ENCODE measurements at places on chromosomes 2 and 18. TPM values are rescaled to one million over a fixed set of nuclear protein-coding genes. Genes with fewer than 3 reads are reported as not detected.

DNA sequence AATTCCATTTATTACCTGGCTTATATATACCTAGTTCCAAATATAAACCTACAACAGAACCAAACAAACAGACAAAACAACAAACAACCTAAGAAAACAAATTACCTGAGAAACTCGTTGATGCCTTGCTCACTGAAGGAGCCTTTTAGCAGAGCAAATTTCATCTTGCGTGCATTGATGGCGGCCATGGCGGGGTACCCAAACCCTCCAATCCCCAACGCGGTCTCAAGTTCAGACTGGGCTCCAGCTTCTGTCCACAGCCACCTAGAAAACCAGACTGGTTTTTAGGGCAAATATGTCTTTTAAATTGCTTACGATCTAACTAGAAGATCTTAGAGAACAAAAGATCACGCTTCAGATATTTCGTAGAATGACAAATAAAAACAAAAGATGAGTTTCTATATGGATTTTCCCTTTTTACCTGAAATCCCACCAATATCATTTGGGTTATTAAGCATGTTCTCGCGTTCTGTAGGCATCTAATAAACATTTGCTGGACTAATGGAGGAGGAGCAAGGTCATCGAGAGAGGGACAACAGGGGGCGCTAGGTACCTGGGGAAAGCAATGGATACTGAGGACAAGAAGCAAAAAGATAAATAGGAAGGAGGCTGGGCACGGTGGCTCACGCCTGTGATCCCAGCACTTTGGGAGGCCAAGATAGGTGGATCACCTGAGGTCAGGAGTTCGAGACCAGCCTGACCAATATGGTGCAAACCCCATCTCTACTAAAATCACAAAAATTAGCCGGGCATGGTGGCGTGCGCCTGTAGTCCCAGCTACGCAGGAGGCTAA lies 25.2 kb downstream of the PDIA6 start:
- peaks cover 45% of the 10 kb centered on the region for H3K36me3 ChIP-seq
- no peaks in the 10 kb centered on the region for H3K27me3 ChIP-seq
- no peak overlapping the region for H3K4me3 ChIP-seq
- peak; percentile 35 for DNase-seq

The SFTPB gene
- total RNA-seq, result not detected

DNA sequence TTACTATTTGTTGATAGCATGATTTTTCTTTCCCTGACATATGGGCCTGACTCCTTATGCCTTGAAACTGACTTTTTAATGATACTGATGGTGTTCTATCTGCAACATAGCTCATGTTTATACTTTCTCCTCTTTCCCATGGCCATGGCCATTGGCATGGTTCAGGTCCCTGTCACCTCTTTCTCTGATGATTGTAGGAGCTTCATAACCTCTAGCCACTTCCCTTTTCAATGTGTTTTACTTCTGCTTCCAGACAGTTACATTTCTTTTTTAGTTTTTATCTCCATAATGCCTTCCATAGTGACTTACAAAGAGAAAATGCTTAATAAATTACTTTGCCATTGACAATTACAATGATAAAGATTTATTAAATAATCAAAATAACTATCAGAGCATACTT lies 177.9 kb upstream of the SETBP1 start:
- no peak overlapping the region for H3K27ac ChIP-seq
- no peaks in the 10 kb centered on the region for H3K27me3 ChIP-seq
- H3K4me3 ChIP-seq, result no peak overlapping the region
- H3K4me1 ChIP-seq, result no peaks in the 10 kb centered on the region

The SULT1C2 gene
- total RNA-seq, result not detected

- no peak for DNase-seq
- H3K4me1 ChIP-seq, result peaks cover 65% of the 10 kb centered on the region
- H3K4me3 ChIP-seq, result peak overlapping the region; percentile 72
- peak overlapping the region; percentile 92 for H3K27ac ChIP-seq
Observed at GRCh38 chr18:48922801-48923730, 27.7 kb downstream of the SMAD7 start.

DNA sequence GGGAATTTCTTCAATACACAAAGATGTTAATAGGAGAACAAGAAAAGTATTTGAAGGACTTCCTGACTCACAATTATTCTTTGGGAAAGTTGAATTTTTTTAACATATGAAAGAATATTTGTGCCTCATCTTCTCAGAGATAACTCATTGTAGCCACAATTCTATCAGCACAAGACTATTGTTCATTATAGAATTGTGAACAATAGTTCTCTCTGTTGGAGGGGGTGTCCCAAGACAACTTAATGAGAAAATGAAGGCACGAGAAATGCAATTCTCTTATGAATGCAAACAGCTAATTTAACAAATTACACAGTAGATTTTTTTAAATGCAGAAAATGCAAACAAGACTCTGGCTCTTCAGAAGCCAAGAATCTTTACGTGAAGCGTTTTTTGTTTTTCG lies 157.0 kb downstream of the BARD1 start:
- H3K4me3 ChIP-seq, result no peak overlapping the region
- no peaks in the 10 kb centered on the region for H3K27me3 ChIP-seq
- peaks cover 1% of the 10 kb centered on the region for H3K36me3 ChIP-seq
- H3K4me1 ChIP-seq, result no peaks in the 10 kb centered on the region
- H3K27ac ChIP-seq, result no peak overlapping the region

The CNDP1 gene
- not detected for total RNA-seq

- no peaks in the 10 kb centered on the region for H3K36me3 ChIP-seq
- no peak for DNase-seq
- H3K27me3 ChIP-seq, result no peaks in the 10 kb centered on the region
- no peaks in the 10 kb centered on the region for H3K4me1 ChIP-seq
- H3K4me3 ChIP-seq, result no peak overlapping the region
Observed at GRCh38 chr18:34632321-34632720, 77.8 kb upstream of the DTNA start.

DNA sequence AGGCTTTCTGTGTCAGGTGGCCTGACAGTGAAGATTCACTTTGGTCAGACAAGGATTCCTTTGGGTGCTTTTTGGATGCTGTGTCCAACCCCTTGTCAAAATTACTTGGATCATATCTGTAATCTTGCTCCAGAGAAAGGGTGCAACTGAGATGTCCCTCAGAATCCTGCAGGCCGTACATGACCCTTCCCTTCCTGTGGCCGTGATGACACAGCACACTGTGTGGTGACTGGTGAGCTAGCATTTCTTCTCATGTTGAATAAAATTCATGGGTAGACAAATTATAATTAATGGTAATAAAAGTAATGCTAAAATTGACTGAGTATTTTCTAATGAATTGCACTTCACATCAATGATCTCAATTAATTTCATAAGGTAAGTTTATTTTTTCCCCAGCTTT lies 356.2 kb downstream of the LPIN1 start:
- no peaks in the 10 kb centered on the region for H3K27me3 ChIP-seq
- H3K4me3 ChIP-seq, result no peak overlapping the region
- no peak overlapping the region for H3K27ac ChIP-seq

The AQP12A gene
- total RNA-seq, result not detected

GRCh38 chr18:6752202-6752860 lies 22.8 kb downstream of the ARHGAP28 start:
- no peak overlapping the region for H3K4me3 ChIP-seq
- H3K27me3 ChIP-seq, result no peaks in the 10 kb centered on the region
- no peak for DNase-seq
- no peak overlapping the region for H3K27ac ChIP-seq

DNA sequence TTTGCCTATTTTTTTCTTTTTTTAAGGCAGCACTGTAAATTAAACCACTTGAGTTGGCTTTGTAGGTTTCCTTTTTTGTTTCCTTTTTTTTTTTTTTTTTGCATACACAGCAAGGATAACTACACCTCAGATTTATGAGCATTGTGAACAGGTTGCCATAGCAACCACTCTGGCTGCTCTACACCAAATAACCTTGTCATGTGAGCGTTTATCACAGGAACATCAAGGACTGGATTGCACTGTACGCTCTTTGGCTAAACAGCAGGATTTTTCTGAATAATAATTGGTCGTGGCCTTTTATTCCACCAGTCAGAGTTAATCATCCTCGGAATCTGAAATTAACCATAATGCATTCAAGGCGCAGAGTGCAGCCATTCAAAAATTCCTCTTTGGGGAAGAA lies 199.1 kb upstream of the SLC14A2 start:
- DNase-seq, result no peak
- H3K27me3 ChIP-seq, result peaks cover 22% of the 10 kb centered on the region
- H3K4me3 ChIP-seq, result no peak overlapping the region
- no peaks in the 10 kb centered on the region for H3K36me3 ChIP-seq
- no peak overlapping the region for H3K27ac ChIP-seq
- peaks cover 9% of the 10 kb centered on the region for H3K4me1 ChIP-seq

GRCh38 chr2:101340141-101340551 lies 31.6 kb upstream of the RNF149 start:
- no peak overlapping the region for H3K4me3 ChIP-seq
- peaks cover 15% of the 10 kb centered on the region for H3K4me1 ChIP-seq
- no peaks in the 10 kb centered on the region for H3K27me3 ChIP-seq
- H3K36me3 ChIP-seq, result no peaks in the 10 kb centered on the region
- DNase-seq, result no peak
- no peak overlapping the region for H3K27ac ChIP-seq

DNA sequence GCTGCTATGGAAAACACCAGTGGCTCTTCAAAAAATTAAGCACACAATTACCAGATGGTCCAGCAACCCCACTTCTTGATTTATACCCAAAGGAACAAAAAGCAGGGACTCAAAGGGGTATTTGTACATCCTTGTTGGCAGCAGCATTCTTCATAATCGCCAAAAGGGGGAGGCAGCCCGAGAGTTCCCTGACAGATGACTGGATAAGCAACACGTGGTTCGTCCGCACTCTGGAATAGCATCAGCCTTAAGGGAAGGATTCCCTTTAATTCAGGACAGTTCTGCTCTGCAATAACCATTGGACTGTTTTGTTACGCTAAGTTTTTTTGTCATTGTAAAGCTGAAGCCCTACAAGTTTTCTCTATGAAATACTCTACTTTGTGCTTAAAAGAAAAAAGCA lies 76.7 kb upstream of the TWIST2 start:
- H3K4me1 ChIP-seq, result no peaks in the 10 kb centered on the region
- no peak overlapping the region for H3K27ac ChIP-seq
- no peak for DNase-seq
- no peaks in the 10 kb centered on the region for H3K36me3 ChIP-seq

The ADAM17 gene
- total RNA-seq, result 30.1 TPM

The NT5C1B gene
- not detected for total RNA-seq

DNA sequence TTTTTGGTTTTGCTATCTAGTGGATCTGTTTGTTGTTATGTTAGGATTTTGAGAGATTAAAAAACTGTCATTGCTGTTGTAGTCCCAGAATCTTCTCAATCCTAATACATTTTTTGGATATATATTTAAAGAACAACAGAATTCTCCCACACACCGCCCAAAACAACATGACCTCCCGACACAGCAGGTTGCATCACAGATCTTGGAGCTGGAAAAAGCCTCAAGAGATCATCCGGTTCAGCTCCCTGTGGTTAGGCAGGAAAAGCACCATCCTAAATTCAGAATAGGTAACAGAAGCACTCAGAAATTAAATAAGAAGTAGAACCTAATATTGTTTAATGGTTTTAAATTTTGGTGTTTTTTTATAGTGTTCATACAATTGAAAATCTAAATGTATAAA lies 251.4 kb upstream of the STON1 start:
- peaks cover 10% of the 10 kb centered on the region for H3K36me3 ChIP-seq
- no peaks in the 10 kb centered on the region for H3K27me3 ChIP-seq
- DNase-seq, result no peak
- no peak overlapping the region for H3K27ac ChIP-seq
- H3K4me3 ChIP-seq, result no peak overlapping the region

DNA sequence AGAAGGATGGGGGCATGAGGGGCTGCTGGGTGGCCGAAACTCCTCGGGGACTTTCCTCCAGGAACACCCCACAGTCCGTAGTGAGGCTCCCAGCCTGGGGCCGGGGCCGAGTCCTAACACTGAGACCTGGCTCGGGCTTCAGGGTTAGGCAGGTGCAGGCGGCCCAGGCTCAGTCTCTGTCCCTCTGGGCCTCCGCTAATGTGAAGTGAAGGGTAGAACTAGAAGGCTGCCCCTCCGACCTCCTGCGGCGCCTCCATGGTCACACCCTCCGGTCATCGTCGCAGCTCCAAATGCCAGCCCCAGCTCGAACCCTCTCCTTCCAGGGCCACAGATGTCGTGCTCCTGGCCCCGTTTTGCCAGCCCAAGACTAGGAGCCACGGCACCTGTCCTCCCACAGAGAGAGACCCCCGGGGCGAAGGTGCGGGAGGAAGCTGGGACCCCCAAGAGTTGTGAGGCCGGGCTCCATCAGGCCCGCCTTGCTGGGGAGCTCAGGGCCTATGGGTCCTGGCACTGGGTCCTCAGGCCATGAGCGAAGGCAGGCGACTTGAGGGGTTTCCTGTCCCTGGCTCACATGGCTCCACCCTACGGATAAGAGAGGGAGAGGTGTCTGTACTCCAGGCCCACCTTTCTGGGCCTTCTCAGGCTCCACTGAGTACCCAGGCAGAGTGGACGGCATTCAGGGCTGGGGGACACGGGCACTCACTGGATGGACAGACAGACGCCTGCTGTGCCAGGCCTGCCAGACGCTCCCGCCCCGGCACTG lies 797 bp downstream of the ANO7 start:
- H3K36me3 ChIP-seq, result no peaks in the 10 kb centered on the region
- H3K27ac ChIP-seq, result no peak overlapping the region
- H3K4me1 ChIP-seq, result no peaks in the 10 kb centered on the region

DNA sequence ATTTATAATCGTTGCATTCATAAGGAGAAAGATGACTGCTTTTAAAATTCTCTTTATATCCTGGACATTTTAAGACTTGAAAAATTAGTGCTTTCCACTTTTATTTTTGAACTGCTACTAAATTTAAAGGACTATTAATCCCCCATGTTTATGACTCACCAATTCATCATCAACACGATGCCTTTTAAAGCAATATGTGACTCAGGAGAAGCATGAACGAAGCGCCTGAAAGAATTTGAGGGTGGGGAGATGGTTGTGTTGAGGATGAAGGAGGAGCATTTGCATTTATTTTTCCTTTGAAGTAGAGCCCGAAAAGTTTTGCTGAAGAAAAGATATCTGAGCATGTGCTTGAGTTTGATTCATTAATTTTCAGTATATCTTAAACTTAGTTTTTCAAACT lies 192.2 kb upstream of the LRRTM1 start:
- H3K36me3 ChIP-seq, result no peaks in the 10 kb centered on the region
- no peak overlapping the region for H3K4me3 ChIP-seq
- H3K4me1 ChIP-seq, result no peaks in the 10 kb centered on the region
- no peak for DNase-seq

- peaks cover 57% of the 10 kb centered on the region for H3K4me1 ChIP-seq
- DNase-seq, result peak; percentile 46
- peak overlapping the region; percentile 100 for H3K4me3 ChIP-seq
- H3K27ac ChIP-seq, result peak overlapping the region; percentile 100
- H3K27me3 ChIP-seq, result peaks cover 7% of the 10 kb centered on the region
- H3K36me3 ChIP-seq, result peaks cover 3% of the 10 kb centered on the region
Observed at GRCh38 chr2:180980943-180981911, 822 bp downstream of the UBE2E3 start.

DNA sequence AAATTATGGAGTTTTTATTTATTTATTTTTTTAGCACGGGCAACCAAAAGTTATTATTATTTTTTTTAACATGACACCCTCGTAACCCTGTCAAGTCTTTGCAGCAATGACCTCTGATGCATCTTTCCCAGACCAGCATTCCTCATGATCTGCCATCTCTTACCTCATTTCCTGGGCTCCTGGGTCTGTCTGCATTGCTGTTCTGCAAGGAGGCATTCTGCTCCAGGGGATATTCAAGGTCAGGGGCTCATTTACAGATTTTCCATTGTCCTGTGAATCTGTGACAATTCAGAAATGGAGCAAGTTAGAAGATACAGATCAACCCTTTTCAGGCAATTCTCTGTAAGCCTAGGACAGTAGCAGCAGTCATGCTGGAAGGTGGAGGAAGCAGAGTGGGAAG lies 43.0 kb downstream of the NGEF start:
- DNase-seq, result no peak
- H3K27me3 ChIP-seq, result no peaks in the 10 kb centered on the region
- H3K4me3 ChIP-seq, result no peak overlapping the region
- H3K27ac ChIP-seq, result no peak overlapping the region

GRCh38 chr2:219384083-219384713 lies 3.5 kb downstream of the DNPEP start:
- H3K27ac ChIP-seq, result no peak overlapping the region
- no peaks in the 10 kb centered on the region for H3K27me3 ChIP-seq
- DNase-seq, result no peak
- H3K4me3 ChIP-seq, result no peak overlapping the region
